NB4 (cell line): ENCODE measurements at places on chromosomes 4 and X.

DNA sequence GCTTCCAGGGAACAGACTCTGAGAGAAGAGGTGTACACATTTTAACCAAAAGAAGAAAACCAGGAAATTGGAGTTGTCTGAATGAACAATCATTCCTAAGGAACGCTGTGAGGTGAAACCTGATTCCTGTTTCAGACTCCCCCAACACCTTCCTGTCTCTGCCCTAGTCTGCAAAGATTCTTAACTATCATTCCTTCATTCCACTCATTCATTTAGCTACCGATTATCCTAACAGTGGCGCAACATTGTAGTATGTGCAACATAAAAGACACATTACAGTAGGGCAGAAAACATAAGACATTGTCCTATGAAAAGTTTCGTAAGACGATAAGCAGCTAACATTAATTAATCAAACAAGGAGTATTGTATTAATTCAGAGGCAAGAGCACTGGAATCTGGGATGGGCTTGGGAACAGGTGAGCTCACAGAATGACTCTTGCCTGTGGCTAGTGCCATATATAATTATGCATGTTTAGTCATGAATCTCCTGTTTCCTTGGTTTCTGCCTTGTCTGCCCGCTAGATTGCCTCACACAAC is 23.8 kb upstream of the ADH7 start:
- DNase-seq, result no peak

GRCh38 chr4:122542411-122543236 is 78.2 kb downstream of the IL21 start:
- DNase-seq, result no peak

- DNase-seq, result no peak
Measured at GRCh38 chrX:39952989-39953388, 144.8 kb downstream of the BCOR start.

DNA sequence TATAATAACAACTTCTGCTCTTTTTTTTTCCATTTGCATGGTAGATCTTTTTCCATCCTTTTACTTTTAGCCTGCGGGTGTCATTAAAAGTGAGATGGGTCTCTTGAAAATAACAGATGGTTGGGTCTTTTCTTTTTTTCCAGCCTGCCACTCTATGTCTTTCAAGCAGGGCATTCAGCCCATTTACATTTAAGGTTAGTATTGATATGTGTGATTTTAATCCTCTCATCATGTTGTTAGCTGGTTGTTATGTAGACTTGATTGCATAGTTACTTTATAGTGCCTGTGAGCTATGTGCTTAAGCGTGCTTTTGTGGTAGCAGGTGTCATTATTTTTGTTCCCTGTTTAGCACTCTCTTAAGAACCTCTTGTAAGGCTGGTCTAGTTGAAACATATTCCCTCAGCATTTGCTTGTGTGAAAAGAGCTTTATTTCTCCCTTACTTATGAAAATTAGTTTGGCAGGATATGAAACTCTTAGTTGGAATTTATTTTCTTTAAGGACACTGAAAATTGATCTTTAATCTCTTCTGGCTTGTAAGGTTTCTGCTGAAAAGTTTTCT is 326.1 kb downstream of the SH3BGRL start:
- no peak for DNase-seq
